ENCODE measurements at places on chromosomes 16 and 17. TPM values are rescaled to one million over a fixed set of nuclear protein-coding genes. Genes with fewer than 3 reads are reported as not detected.
A peak's percentile ranks its signal among the peaks of the same experiment; 100 is the strongest.

DNA sequence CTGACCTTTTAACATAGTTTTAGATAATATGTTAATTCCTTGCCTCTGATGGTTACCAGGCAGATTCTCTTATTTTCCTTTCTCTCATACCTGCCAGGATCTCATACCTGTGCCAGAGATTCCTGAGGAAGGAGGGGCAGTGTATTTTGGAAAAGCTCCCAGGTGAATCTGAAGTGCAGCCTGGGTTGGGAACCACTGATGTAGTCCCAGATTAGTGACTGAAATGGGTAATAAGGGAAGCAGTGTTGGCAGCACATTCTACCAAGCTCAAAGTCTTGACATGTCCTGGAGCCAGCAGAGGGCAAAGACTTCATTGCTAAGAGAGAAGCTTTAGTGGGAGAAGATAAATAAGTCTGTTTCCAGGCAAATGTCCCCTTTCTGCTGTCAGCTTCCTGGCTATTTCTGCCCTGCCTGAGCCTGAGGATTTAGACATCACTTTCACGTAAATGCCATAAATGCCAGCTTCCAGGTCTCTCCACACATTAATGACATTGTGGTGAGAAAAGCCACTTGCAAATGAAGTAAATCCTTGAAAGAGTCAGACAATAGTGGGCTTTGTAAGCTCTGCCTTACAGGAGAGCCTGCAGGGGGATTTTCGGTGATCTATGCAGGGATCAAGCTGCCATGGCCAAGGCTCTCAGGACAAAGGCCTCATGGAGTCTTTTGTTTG, 40.9 kb upstream of the C16orf78 start:
- DNase-seq = no peak

DNA sequence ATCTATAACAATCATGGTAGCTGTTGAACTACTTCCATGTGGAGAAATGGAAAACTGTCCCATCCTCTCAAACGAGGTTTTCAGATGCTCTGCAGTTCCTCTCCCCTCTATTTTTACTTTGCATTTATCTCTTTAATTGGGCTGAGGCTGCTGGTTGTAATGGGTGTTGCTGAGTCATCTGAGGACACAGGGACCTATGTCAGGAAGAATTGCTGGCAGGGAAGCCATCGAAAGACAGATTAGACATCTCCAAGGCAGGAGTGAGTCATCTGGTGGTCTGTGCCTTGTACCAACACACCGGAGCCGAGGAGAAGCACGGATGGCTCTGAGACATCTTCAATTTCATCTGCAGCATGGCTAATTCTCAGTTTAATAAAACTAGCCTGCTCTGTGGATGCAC, 394.5 kb downstream of the GRIN2A start:
- no peak for DNase-seq

DNA sequence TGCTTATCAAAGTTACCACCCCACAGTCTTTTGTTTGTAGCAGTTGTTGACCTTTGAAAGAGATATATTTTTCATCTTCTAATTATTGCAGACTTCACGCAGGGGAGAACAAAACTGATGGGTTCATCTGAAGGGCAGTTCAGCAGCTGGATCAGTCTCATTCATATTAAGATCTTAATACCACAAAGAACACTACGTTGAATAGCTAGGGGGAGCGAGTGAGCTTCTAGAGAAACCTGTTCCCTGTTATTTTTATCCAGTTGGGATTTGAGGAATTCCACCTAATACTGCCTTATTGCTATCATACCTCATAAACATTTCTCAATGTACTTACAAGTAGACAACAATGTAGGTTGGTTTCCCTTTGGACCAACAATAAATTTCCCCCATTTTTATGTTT, 306.1 kb upstream of the KIF2B start:
- DNase-seq = peak; percentile 59

DNA sequence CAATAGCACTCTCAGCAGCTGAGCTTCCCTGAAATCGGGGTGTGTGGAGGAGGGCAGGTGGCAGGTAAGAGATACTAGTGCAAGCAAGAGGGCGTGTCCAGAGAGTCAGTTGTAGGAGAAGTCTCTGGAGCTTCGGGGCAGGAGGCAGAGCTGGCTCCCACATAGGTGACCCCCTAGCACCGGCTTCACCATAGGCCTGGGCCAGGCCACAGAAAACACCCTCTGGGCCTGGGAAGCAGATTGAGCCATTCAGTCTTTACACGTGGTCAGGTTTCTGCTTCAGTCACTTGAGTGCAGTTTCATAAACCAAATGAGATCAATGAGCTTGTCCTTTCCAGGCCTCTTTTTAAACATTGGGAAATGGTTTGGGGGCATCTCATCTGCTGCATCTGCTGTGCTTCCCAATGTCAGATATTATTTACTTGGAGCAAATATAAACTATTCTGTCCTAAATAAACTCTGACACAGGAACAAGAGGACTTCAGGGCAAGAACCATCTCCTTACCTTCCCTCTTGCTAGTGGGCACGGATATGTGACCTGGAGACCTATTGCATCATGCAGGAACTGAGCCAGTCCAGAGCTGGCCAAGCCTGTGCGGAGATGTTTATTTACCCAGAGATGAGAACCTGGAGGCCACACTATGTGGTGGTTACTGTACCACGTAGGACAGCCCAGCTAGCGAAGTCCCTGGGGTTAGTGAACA, 16.1 kb downstream of the CCR7 start:
- DNase-seq = no peak

GRCh38 chr17:75689441-75689873, 22.3 kb downstream of the SAP30BP start:
- no peak for DNase-seq

DNA sequence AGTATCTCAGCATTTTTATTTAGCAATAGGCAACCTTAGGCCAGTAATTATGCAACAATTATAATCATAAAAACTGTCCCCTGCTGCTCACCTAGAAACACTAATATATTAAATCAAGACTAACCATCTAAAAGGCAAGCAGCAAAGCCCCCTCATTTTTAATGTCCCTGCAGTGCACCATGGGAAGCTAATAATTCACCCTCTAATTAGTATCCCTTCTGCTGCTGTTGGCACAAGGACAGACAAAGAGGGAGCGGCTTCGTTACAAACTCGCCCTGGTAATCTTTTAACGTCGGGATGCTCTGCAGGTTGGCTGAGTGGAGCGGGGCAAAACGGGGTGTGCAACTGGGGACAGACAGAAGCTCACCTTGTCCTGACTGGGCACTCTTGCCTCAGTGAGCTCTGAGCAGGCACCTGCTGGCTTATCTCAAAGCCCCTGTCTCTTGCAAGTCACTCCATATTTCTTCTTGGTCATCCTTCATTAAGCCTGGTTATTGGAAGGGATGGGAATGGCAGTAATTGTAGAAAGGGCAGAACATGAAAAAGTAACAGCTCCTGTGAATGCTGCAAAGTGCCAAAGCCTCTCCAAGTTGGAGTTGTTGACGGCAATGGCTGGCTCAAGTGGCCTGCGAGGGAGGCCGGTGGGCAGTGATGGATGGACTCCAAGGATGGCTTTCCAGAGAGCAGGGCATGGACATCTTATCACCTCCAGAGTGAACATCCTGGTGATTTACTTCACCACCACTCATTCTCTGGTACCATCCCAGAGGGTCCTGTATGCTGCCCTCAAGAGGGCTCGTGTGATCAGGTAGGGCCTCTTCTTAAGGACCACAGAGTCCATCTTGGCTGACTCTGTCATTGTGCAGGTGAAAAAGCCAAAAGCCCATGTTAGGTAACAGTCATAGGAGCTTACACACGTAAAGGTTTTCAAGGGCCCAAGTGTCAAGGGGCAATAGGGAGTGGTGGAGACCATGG, 219.6 kb upstream of the N4BP1 start:
- DNase-seq = no peak

- no peak for DNase-seq
Measured at GRCh38 chr17:66317629-66318028, 15.2 kb downstream of the PRKCA start.

DNA sequence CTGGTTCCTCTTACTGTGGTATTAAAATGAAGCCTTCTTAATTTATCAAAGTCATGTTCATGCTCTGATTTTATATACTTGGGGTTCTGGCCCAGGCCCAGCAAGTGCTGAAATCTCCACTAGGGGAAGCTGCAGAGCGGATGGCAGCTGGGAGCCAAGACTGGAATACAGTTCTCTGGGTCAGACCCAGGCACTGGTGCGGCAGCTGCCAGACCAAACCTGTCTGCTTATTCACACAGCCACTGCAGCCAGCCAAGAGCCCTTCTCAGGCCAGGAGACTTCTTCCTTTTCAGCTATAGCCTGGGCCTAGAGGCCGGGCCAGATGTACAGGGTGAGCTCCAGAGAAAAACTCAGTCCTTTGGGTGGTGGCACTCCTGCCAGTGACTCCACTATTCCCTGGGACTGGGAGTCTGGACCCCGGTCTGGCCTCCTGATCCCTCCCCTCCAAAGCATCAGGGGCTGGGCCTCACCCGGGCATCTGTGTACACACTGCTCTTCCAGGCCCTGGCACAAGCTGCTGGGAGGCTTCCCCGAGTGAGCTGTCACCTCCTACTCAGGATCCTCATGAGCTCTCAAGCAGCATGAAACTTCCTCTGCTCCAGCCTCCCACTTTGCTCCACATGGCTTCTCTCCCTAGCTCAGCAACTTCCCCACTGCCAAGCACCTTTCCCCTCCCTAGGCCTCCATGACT, 24.4 kb downstream of the ATP6V0D1 start:
- peak; percentile 13 for DNase-seq

- DNase-seq = no peak
Measured at GRCh38 chr17:79788989-79789942, 7.6 kb downstream of the CBX8 start.

DNA sequence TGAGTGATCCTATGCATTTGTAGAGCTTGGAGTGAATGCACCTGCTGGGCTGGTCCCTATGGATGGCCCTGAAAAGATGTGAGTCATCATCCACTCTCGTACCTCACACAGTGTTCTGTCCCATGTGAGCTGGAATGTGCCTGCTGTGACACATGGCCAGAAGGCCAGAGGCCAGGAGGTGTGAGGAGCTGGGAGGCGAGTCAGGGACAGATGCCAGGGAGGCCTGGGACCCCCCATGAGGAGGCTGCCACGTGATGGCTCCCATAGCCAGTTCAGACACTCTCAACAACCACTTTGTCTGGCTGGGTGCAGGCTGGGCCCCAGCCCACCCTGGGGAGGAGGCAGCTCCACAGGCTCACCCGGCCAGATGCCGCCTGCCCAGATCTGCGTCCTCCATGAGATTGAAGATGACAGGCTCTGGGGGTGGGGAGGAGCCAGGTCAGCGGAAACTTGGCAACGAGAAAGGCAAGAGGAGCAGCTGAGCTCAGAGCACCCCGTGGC, 168.8 kb downstream of the C16orf78 start:
- no peak for DNase-seq

- DNase-seq = no peak
Measured at GRCh38 chr17:79473111-79473875, 137.6 kb downstream of the RBFOX3 start.

- no peak for DNase-seq
Measured at GRCh38 chr16:86405319-86405718, 105.0 kb upstream of the FOXF1 start.

GRCh38 chr16:24700549-24701392, 28.7 kb upstream of the TNRC6A start:
- DNase-seq = peak; percentile 58

GRCh38 chr16:3536271-3536731, 35.5 kb downstream of the CLUAP1 start:
- no peak for DNase-seq

GRCh38 chr16:77603656-77604055, 118.7 kb upstream of the NUDT7 start:
- DNase-seq = no peak

- DNase-seq = peak; percentile 39
Measured at GRCh38 chr16:76265434-76266045, 11.7 kb upstream of the CNTNAP4 start.

- DNase-seq = no peak
Measured at GRCh38 chr16:85707528-85708095, 18.9 kb upstream of the GINS2 start.

DNA sequence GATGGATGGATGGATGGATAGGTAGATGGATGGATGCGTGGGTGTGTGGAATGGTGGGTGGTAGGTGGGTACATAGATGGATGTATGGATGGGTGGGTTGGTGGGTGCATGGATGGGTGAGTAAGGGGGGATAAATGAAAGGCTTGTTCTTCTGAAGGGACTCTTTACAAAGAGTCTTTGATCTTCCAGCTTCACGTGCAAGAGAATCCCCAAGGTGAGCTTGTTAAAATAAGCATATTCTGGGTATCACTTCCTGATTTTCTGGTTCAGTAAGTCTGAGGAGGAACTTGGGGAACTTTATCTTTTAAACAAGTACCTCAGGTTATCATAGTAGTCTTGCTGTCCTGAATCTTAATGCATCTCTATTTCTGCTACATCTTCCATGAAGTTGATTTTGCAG, 639.1 kb downstream of the MAF start:
- DNase-seq = no peak

DNA sequence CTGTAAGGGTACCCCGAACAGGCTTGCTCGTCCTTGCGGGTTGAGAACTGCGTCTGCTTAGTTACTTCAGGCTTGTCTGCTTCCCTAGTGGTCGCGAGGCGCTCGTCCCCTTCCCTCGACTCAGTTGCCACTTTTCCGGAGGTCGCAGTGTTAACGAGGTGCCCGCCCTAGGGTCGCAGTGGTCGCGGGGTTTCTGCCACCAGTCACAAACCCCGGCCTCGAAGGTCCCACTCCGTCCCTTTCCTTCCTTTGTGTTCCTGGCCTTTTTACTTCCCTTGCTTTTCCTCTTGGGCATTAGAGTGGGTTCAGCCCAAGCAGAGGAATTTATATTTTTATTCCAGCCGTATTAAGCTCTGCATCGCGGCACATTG, 299 bp downstream of the NUP85 start:
- no peak for DNase-seq

GRCh38 chr16:30637944-30638343, 12.8 kb upstream of the PRR14 start:
- peak; percentile 76 for DNase-seq

DNA sequence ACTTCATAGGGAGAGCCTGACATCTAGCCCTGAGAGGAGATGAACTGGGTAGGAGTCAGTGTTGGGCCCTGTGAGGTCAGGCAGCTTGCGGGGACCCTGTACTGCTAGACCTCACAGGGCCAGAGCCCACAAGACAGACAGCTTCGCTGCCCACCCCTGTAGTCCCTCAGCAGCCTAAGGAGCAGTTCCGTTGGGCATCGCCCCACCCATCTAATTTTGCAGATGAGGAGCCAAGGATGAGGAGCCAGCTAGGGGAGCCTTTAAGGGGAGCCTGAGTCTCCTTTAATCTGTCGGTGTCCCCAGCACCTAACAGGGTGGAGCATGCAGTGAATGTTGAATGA, 755 bp upstream of the TUFM start:
- DNase-seq = no peak

STARD3 gene
- 32.9 TPM for total RNA-seq

KRT9 gene
- total RNA-seq = not detected

RHBDL1 gene
- total RNA-seq = 0.19 TPM

TBX6 gene
- total RNA-seq = 0.24 TPM

TPSAB1 gene
- not detected for total RNA-seq

ARHGDIG gene
- 3.5 TPM for total RNA-seq

CA5A gene
- not detected for total RNA-seq

SLC35G6 gene
- total RNA-seq = not detected

KRTAP9-3 gene
- total RNA-seq = not detected

ZNF263 gene
- total RNA-seq = 42.9 TPM

PRDM7 gene
- 6.2 TPM for total RNA-seq

UMOD gene
- total RNA-seq = not detected

SLC25A10 gene
- total RNA-seq = 45.5 TPM

PPL gene
- 0.03 TPM for total RNA-seq

ZBTB4 gene
- total RNA-seq = 14.6 TPM

All from SK-MEL-5 (cell line).